Caki2 (cell line): ENCODE measurements at places on chromosomes 4 and X.

GRCh38 chr4:129239088-129239487, 143.1 kb downstream of the C4orf33 start:
- DNase-seq, result no peak

GRCh38 chrX:49176421-49177326, 5.0 kb downstream of the PLP2 start:
- no peak for DNase-seq

- DNase-seq, result no peak
Measured at GRCh38 chr4:148808416-148808815, 366.2 kb upstream of the NR3C2 start.

DNA sequence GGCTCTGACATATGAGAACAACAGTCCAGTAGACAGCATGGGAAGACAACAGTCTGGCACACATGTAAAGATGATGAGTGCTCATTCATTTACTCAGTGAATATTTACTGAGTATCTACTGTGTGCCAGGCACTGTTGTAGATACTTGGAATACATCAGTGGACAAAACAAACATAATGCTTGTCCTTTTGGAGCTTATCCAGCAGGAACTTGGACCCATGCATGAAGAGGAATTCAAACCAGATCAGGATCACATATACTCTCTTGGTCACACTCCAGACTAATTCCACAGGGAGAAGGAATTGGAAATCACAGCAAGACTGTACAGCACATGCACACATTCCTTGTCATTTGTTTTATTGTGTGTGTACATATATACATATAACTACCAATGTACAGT, 217.6 kb upstream of the TTC29 start:
- no peak for DNase-seq

GRCh38 chr4:20217521-20217920, 34.2 kb upstream of the SLIT2 start:
- DNase-seq, result no peak

DNA sequence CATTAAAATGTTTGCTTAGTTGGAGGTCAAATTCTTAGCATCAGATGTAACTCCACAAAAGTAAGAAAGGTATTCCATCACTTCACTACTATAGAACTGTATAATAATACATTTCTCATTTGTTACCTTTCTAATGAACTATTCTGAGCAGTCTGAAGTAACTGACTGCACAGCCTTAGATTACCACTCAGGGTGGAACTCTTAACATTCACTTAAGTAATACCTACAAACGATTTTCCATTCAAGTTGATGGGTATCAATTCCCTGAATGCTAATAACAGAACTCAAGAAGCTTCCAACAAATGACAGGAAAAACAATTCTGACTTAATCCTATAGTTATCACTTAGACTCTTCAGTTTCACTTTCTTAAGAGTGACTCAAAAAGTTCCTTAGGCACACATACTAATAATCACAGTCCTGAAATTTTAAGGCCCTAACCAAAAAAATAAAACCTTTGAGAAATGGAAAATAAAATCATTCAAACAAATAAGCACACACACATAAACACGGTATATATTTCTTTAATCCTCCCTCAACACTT, 20.9 kb downstream of the HNRNPD start:
- DNase-seq, result no peak

- no peak for DNase-seq
Measured at GRCh38 chr4:8207314-8207713, 8.2 kb downstream of the SH3TC1 start.

DNA sequence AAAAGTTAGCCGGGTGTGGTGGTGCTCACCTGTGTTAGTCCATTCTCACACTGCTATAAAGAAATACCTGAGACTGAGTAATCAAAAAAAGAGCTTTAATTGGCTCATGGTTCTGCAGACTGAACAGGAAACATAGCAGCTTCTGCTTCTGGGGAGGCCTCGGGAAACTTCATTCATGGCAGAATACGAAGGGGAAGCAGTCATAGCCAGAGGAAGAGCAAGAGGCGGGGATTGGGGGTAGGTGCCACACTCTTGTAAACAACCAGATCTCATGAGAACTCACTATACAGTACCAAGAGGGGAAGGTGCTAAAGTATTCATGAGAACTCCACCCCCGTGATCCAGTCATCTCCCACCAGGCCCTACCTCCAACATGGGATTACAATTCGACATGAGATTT, 64.1 kb downstream of the BEND4 start:
- no peak for DNase-seq

- peak; percentile 11 for DNase-seq
Measured at GRCh38 chr4:174538123-174538875, 16.0 kb upstream of the HPGD start.

GRCh38 chr4:152938237-152938947, 2.3 kb downstream of the FHDC1 start:
- DNase-seq, result no peak

DNA sequence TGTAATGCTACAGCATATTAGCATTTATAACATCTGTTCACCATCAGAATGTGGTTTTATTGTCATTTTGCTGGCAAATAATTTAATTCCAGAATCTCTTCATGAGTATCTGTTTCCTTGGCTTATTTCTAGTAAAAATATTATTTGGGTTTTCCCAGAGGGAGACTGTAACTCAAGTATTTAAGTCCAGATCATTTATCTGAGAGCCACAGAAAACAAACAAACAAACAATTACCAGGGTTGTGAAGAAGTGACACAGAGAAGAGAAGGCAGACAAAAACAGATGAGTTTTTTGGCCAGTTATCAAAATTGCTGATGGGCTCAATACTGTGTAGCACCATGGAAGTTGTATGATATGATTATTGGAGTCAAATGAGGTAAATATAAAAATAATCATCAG, 515.1 kb downstream of the TECRL start:
- no peak for DNase-seq

DNA sequence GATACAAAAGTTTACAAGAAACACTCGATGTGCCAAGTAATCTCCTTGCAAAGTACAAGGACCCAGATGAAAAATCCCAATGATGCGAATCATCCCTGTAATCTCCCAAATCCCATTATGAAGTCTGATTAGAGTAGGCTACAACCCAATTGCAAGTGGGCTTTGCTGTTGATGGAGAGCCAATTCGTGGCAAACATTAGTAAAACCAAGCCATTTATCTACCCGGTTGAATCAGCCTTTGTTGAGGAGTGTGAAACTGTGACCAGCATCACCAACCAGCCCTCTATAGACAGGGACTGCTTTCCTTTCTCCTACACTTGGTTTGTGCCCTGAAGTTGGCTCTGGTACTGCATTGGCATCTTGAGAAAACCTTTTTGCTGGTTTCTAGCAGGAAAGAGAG, 1.2 kb upstream of the PRPS2 start:
- no peak for DNase-seq
